Activated CD4-positive, alpha-beta T cell treated with anti-CD3 and anti-CD28 coated beads, Interleukin-2, amount 10 ng/mL, durations not matched to agents 7 days and 5 days (primary cell): ENCODE measurements at places on chromosomes 16 and 17.

- DNase-seq: peak; percentile 42
Measured at GRCh38 chr17:65027305-65027704, 29.2 kb downstream of the GNA13 start.

DNA sequence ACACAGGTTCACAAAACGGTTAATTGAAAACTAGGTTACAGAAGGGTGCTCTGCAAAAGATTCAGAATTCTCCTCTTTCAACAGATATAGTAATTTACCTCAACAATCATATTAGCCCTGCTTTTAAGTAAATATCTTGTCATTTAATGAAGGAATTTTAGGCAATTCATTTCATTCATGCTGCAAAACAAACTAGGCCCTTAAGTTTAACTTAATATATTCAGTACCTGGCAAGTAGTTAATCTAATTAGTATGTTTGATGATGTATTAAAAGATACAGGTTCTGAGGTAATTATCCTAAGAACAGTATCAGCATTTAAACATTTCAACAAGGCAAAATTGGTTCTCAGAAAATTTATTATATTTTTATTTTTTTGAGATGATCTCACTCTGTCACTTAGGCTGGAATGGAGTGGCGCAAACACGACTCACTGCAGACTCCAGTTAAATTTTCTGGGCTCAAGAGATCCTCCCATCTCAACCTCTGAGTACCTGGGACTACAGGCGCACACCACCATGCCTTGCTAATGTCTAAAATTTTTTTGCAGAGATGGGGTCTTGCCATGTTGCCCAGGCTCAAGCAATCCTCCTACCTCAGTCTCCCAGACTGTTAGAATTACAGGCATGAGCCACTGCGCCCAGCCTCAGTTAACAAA is 44.9 kb downstream of the SMURF2 start:
- no peak for DNase-seq

DNA sequence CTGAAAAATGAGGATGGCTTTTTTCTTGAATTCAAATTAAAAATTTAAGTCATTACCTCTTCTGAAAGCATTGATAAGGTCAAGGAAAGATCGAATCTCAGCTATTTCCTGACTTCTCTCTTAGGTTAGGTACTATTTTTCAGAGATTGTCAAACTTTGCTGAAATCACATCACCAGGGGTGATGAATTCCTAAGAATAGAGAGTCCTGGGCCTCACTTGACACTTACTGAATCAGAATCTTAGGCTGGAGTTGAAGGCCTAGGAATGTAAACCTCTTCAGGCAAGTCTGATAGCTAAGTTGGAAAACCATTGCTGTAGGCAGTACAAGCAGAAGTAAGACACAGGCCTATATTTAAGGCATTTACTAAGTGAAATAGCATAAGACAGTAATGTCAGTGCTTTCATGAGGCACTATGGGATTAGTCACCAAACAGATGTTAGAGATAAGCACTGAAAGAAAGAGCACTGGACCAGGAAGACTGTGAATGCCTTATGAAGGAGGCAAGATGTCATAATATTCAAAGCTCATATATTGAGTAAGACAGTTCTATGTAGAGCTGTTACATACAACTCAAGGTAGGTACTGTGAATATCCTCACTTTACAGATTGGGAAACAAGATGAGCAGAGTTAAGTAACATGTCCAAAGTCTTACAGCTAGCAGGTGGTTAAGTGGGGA is 21.5 kb downstream of the DCAF7 start:
- DNase-seq: no peak

- peak; percentile 68 for DNase-seq
Measured at GRCh38 chr17:76179496-76180467, 38.7 kb upstream of the FOXJ1 start.

GRCh38 chr17:56822725-56823124 is 11.0 kb downstream of the C17orf67 start:
- DNase-seq: no peak

DNA sequence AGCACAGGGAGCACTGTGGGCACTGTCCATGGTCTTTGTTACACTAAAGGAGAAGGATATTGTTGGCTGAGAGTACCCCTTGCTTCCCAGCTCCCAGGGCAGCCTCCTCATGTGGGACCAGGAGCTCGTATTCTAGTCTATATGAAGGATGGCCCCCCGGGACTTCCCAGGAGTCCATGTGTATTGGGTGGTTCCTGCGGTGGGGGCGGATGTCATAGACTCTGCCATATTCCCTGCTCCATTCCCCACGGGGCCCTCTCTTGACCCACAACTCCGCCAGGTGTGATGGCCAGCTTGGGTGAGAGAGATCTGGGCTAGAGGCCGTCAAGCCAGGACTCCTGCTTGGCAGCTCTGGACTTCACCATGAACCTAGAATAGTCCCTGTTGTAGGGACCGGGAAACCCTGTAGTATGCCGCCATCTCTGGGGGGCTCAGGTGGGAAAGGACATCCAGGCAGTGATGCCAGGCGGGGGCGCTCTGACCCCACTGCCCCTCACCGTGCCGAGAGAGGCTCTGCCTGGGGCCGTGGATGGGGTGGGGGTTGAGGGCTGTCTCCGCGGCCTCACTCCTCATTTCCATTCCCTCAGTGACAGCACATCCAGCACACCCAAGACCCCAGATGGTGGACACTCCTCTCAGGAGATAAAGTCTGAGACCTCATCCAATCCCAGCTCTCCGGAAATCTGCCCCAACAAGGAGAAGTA is 37.8 kb downstream of the OR1D5 start:
- no peak for DNase-seq

DNA sequence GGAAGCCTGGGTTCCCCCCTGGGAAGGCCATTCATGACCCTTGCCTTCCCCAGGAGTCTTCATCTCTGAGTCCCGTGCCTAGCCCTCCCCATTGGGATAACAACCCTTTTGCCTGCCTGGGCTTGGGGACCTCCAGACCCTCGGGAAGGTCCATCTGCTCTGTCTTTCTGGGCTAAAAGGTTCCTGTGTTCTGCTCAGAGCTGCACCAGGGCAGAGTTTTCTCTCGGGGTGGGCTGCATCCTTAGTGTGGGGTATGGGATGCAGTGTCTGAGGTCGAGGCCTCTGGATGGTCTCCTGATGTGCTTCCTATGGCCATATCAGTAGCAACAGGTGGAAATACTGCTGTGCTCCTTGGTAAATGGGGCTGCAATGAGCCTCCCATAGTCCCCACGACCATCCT is 22.9 kb upstream of the PLLP start:
- DNase-seq: no peak

- no peak for DNase-seq
Measured at GRCh38 chr17:45241328-45242028, 19.8 kb downstream of the FMNL1 start.

- DNase-seq: no peak
Measured at GRCh38 chr16:13923703-13924298, 3.8 kb downstream of the ERCC4 start.

DNA sequence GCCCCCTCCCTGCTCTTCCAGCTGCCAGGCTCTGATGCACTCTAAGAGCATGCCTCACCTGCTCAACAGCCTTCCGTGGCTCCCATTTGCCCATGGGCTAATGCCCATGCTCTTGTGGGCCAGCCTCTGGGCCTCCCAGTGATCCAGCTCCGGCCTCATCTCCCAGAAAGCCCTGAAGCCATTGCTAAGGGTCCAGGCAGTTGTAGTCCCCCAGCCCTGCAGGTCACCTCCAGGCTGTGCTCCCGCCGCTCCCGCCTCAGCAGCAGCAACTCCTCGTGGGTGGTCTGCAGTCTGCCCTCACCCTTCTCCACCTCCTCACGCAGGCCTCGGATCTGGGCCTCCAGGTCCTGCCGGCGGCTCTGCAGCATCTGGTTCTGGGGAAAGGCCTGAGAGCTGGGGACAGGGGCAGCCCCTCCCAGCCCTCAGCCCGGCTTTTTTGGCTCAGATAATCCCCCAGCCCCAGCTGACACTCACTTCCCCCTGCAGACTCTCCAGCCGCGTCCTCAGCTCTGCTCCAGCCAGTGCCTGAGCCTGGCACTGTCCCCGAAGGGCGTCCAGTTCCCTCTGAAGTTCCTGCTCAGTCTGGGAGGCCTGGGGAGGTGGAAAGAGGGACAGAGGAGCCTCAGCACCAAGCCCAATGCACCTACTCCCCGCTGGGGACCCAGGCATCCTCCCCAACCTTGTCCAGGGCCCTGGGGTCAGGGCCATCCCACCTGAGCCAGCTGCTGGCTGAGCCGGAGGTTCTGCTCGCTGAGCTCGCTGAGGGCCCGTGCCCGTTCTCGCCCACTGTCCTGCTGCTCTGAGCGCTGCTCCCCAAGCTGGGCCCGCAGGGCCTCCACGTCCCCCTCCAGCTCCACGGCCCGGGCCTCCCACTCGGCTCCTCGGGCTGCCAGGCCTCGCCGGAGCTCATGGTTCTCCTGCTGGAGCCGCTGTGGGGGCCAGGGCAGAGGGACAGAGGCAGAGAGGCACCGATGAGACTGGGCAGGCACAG is 6.2 kb downstream of the BICDL2 start:
- no peak for DNase-seq

GRCh38 chr16:89583895-89584644 is 8.5 kb downstream of the CPNE7 start:
- no peak for DNase-seq

- DNase-seq: no peak
Measured at GRCh38 chr17:38777641-38778250, 21.6 kb downstream of the PIP4K2B start.

- no peak for DNase-seq
Measured at GRCh38 chr16:1989209-1990100, at the start of gene SYNGR3. Gene SYNGR3 (plus strand): TSS chr16:1989970. CDS start chr16:1990103, 133 bp downstream.

DNA sequence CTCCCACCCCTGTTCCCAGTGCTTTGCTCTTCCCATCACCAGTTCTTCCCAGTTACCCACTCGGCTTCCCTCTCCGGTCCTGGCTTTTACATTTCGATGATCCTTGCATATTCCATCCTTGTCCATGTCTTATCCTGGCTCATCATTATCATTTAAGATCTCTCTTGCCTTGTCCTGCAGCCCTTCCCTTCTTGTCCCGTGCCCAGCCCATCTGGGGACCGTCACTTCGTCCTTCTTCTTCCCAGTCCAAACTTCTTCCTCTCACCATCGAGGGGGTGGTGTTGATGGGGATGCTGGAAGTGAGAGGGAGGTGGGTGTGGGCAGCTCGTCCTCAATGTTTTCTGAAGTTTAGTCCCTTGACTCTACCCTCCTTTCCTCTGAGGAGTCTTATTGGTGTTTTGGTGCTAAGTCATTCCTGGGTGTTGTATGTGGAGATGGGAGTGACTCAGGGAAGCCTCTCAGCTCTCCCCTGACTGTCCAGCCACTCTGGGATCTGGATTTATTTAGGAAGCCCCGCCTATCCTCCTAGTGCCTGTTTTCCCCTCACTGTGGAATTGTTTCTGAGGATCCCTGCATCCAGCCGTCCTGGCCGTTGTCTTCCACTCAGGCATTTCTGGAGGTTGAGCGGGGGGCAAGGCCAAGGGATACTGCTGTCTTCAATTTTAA is 975 bp downstream of the SNX29 start:
- no peak for DNase-seq

DNA sequence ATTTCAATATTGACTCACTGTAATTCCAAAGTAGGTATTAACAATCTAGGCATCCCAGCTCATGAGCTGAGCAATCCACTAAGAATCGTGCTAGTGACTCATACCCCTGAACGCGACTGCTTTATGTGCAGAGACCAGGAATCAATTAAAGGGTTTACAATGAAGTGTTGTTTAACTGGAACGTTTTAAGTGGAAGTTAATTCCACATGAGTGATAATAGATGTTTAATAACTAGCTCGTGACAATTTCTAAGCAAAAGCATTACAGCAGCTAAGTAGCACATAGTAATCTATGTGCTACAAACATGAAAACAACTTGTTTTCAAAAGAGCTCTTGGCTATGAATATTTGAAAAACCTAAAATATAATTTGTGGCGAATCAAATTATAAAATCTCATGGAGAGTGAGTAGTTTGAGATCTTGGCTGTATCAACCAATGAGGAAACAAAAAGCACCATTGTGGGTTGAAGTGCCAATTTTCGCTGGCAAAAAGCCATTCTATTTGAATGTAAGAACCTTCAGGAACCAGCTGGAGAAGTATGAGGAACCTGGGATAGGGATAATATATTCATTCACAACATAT is 9.4 kb downstream of the GJC1 start:
- no peak for DNase-seq

GRCh38 chr17:79503126-79503839 is 107.6 kb downstream of the RBFOX3 start:
- DNase-seq: no peak

DNA sequence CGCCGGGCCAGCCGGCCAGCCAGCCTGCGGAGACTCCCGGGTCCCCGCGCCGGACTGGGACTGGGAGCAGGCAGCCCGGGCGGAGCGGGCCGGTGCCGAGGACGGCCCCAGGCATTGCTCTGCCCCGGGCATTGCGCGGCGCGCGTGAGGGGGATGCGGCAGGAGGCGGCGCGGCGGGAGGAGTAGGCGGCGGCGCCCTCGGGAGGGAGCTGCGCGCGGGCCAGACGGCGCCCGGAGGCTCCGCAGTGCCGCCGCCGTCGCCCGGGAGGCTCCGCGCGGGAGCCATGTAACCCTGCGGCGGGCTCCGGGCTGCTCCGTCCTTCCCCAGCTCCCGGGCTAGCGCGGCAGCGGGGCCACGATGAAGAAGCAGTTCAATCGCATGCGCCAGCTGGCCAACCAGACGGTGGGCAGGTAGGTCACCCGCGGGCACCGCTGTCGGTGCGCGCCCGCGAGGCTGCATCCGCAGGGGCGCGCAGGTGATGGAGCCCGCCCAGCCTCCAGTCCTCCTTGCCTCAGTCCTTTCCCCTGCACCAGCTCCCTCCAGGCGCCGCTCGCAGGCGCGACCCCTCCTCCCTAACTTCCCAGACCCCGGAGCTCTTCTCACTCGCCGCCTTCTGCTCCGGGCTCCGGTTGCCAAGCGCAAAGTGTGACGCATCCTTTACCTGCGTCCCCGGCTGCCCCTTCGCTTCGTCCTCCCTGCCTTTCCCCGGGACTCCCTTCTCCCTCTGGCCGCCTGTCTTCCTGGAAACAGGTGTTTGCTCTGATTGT is at the start of gene ARHGAP44:
Gene ARHGAP44, plus strand, starts transcription at position 18 of the 768 bp plus-strand sequence. Its CDS starts 341 bp downstream, at position 359.
- peak; percentile 5 for DNase-seq

- DNase-seq: no peak
Measured at GRCh38 chr16:59993101-59993500, 1259.0 kb upstream of the GOT2 start.

DNA sequence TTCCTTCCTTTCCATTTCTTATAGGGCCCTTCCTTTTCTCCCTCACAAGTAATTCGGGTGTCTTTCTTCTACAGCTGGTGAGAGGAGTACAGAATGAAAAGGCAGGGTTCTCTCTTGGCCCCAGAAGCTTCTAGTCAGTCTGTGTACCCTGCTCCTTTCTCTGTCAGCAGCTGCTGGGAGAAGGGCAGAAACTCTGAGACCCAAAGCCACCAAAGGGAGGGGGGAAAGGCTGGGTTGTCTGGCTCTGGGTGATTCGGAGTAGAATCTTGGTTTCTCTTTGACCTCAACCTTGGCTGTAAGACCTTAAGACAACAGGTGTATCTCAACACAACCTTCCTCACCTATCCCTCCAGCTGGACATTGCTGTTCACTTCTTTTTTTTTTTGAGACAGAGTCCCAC is 3.3 kb upstream of the NR1D1 start:
- DNase-seq: no peak

GRCh38 chr17:68446626-68447041 is 10.7 kb downstream of the WIPI1 start:
- DNase-seq: no peak
